ENCODE measurements at places on chromosomes 13 and 19. TPM values are rescaled to one million over a fixed set of nuclear protein-coding genes. Genes with fewer than 3 reads are reported as not detected.

The SIGLEC11 gene
- not detected for total RNA-seq

The SCGB2B2 gene
- total RNA-seq = 0.37 TPM

The ZNF430 gene
- total RNA-seq = 17.1 TPM

The ZNF878 gene
- total RNA-seq = 1.1 TPM

The FGF9 gene
- 0.19 TPM for total RNA-seq

The KCNN1 gene
- not detected for total RNA-seq

The PNMA8B gene
- 0.14 TPM for total RNA-seq

The CYP2F1 gene
- not detected for total RNA-seq

The CYP4F2 gene
- total RNA-seq = not detected

The KLF5 gene
- 2.3 TPM for total RNA-seq

The PSPN gene
- total RNA-seq = 1.4 TPM

The CRX gene
- total RNA-seq = not detected

The RGCC gene
- total RNA-seq = 134 TPM

The CERS4 gene
- total RNA-seq = 21.2 TPM

The APLP1 gene
- 3.0 TPM for total RNA-seq

The ZNF460 gene
- 59.8 TPM for total RNA-seq

The OR7A5 gene
- not detected for total RNA-seq

The TTC9B gene
- not detected for total RNA-seq

The SLC10A2 gene
- not detected for total RNA-seq

The MBD3L5 gene
- not detected for total RNA-seq

The TUBA3C gene
- total RNA-seq = not detected

The ZNF563 gene
- total RNA-seq = 6.7 TPM

The ZNF724 gene
- 19.1 TPM for total RNA-seq

The BEST2 gene
- not detected for total RNA-seq

The METTL21C gene
- total RNA-seq = not detected

The CEACAM19 gene
- total RNA-seq = 0.56 TPM

The DKKL1 gene
- total RNA-seq = not detected

The GNG7 gene
- total RNA-seq = 1.1 TPM

The SELENOV gene
- total RNA-seq = not detected

The TSKS gene
- 1.9 TPM for total RNA-seq

The GARIN5A gene
- total RNA-seq = 0.48 TPM

The AMH gene
- 2.7 TPM for total RNA-seq

The ALOX5AP gene
- 29.6 TPM for total RNA-seq

The ZNF442 gene
- total RNA-seq = 1.7 TPM

The ZNF136 gene
- 12.9 TPM for total RNA-seq

The CYP4F8 gene
- not detected for total RNA-seq

The NANOS3 gene
- total RNA-seq = 1.2 TPM

The S1PR4 gene
- 32.2 TPM for total RNA-seq

The KCNJ14 gene
- 0.86 TPM for total RNA-seq

The MBD3L2 gene
- total RNA-seq = not detected

The ATXN8OS gene
- total RNA-seq = not detected

The SOX1 gene
- not detected for total RNA-seq

The TEKTIP1 gene
- total RNA-seq = 1.4 TPM

The OR7C1 gene
- not detected for total RNA-seq

The LCP1 gene
- total RNA-seq = 1,089 TPM

The LPAR6 gene
- 6.8 TPM for total RNA-seq

The ERICH4 gene
- total RNA-seq = not detected

Measured in activated CD4-positive, alpha-beta T cell treated with anti-CD3 and anti-CD28 coated beads for 36 hours (primary cell).